ENCODE measurements at places on chromosomes 2 and 18.

DNA sequence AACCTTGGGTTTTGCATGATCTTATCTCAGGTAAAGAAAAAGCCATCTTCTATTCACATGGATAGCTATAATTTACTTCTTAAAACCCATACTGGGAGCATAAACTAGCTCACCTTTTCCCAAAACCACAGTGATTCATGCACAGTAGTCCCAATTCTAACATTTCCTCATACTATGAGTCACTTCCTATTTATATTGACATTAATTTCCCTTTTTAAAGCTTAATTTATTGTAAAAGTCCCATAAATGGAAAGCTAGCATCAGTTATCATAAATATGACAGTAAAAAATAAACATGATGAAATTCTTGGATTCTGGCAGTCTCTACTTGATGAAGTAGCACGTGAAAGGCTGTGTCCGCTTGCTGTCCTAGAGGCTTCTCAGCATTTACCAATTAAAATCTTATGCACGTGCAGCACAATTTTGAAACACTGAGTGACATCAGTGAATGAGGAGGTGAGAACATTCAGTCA is 180.1 kb downstream of the CDH2 start:
- no peak for DNase-seq

DNA sequence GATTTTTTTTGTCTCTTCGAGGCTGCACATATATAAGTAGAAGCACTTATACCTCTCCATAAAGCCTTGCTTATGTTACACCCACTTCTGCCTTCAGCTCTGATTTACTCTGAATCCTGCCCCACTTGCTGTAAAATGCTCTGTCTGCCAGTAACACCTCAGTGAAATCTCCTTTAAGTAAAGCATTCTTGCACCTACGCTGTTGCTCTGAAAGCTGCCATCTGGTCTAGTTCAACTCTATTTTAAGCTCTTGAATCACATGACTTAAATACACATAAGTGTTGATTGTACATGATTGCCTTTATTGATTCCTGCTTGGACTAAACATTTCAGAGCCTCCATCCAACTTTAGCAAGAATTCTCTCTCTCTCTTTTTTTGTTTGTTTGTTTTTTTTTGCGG is 609.0 kb upstream of the CELF4 start:
- no peak for DNase-seq

GRCh38 chr2:144683107-144683753 is 163.3 kb upstream of the ZEB2 start:
- no peak for DNase-seq

DNA sequence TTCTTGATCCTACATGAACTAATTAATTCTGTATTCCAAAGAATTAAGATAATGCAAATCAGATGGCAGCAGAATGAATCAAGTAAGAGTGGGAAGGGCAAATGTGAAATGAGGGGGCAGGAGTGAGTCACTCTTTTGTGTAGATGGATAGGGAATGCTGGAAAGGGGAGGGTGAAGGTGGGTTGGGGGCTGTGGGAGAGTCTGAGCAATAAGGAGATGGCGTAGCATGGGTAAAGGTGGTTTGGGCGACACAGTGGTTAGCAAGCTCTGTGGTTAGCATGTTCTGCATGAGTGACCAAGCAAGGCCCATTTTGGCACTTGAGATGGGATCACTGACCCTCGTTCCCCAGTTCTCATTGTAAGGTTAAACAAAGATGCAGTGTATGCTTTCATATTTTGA is 20.4 kb downstream of the GPD2 start:
- no peak for DNase-seq

- DNase-seq, result no peak
Observed at GRCh38 chr2:174985614-174986013, 19.6 kb downstream of the CHN1 start.

- no peak for DNase-seq
Observed at GRCh38 chr2:144230448-144231085, 289.4 kb downstream of the ZEB2 start.

DNA sequence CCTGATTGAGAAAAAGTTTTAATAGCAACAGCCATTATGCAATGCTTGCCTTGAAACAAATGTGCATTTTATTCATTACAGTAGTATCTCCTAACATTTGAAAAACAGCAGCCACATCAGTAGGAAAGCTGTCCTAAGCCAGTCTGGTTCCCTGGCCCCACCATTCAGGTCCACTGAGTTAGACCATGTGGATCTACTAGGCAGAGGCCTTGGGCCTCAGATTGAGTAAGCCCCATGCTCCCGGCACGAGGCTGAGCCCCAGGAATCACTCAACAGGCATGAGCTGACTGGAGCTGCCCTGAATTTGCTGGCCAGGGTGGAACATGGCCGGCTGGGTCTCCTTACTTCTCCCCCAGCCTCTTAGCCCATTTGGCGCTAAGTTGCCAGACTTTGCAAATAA is 103.4 kb downstream of the ZFP36L2 start:
- no peak for DNase-seq

DNA sequence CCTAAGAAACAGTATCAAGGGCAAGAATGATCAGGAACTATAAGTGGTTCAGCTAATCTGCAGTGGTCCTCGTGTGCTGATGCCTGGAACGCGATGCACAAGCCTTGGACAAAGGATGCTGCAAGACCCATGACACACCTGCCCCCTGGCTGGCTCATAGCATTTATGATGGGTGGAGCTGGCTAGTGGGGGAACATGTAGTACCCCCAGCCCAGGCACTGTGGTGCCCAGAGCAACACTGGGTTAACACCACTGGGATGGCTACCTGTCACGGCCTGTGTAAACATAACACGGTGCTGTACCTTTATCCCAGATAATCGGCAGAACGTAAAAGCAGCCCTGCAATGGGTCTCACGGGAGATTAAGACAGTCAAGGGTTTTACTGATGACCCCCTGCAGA is 60.3 kb upstream of the PEX13 start:
- DNase-seq, result no peak

DNA sequence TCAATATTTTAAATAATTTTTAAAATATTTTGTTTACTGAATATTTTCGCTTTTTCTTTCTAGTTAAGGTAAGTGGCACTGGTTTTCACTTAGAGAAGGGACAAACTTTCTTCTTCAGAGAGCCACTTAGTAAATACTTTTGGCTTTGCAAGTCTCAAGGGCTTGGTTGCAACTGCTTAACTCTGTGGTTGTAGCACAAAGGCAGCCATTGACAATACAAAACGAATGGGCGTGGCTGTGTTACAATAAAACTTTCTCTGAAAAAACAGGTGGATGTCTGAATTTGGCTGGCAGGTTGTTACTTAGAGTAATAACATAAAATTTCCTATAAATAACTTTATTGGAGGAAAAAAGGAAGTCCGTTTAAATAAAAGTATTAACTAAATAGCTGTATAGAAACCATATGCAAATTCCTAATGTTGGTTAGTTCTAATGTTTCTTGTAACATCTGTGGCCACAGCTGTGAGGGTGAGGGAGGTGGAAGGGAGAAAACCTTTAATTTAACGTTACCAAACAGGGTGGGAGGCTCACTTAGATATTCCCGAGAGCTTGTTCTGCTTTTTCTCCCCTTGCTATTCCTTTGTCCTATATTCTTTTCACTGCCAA is 62.4 kb upstream of the TNP1 start:
- no peak for DNase-seq

DNA sequence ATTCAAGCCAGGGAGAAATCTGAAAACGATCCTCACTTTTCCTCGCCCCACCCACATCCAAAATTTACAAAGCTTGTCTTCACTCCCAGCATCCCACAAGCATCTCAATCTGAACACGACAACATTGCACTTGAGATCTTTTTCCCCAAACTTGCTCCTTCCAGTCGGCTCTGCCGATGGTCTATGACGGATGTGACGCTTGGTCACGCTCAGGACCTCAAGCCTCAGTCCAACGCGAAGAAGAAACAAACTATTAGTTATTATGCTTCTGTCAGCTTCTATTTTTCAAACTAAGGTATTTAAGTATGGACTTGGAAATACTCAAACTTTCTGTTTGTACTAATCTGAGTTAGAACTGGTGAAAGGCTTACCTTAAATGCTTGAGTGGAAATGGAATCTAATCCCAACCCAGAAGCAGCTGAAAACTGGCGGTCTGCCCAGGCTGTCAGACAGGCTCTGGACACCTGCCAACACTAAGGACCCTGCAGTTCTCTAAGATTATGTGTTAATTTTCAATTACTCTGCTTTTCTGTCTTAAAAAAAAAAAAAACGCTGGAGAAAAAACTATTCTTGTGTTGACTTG is 132.1 kb upstream of the DNMT3A start:
- no peak for DNase-seq

DNA sequence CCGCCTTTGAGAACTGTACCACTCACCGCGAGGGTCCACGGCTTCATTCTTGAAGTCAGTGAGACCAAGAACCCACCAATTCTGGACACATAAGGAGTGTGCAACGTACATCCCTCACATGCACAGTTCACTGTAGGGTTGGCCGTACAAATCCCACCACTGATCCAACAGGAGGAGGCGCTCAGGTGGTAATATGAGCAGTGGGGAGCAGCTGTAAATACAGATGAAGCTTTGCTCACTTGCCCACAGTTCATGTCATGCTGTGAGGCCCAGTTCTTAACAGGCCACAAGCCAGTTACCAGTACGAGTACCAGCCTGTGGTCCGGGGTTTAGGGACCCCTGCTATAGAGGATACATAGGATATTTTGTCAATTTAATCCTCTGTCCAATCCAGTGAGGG is 54.4 kb downstream of the CYP1B1 start:
- no peak for DNase-seq

DNA sequence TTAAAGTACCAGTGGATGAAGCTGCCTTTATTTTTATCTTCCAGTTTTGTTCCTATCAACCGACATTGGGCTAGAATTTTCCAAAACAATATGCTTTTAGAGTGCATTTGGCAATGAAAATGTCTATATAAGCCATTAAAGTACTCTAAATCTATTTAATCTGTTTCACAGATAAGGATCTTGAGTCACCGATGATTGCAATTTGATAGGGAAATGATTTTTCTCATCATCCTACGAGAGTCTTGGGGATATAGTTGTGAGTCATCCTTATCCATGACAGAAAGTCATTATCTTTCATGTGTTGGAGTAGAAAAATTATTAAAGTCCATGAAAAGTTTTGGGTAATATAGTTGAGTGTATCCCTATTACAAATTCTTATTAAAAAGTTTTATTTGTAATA is 26.1 kb downstream of the SLC39A10 start:
- DNase-seq, result no peak

DNA sequence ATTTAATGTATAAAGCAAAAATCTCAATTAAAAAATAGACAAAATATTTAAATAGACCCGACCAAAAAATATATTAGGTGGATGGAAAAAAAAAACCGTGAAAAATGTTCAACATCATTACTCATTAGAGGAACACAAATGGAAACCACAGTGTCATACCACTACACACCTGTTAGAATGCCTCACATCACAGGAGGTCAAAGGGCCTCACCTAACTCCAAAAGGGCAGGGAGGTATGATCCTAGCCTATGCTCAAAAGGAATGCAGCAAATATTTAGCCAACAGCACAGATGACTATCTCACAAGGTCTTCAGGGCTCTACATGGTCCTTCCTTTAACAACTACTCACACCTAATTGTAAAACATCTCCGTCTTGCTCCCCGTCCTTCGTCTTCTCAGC is 185.5 kb upstream of the SETBP1 start:
- DNase-seq, result no peak

- no peak for DNase-seq
Observed at GRCh38 chr2:208579678-208580077, 173.1 kb downstream of the PTH2R start.

DNA sequence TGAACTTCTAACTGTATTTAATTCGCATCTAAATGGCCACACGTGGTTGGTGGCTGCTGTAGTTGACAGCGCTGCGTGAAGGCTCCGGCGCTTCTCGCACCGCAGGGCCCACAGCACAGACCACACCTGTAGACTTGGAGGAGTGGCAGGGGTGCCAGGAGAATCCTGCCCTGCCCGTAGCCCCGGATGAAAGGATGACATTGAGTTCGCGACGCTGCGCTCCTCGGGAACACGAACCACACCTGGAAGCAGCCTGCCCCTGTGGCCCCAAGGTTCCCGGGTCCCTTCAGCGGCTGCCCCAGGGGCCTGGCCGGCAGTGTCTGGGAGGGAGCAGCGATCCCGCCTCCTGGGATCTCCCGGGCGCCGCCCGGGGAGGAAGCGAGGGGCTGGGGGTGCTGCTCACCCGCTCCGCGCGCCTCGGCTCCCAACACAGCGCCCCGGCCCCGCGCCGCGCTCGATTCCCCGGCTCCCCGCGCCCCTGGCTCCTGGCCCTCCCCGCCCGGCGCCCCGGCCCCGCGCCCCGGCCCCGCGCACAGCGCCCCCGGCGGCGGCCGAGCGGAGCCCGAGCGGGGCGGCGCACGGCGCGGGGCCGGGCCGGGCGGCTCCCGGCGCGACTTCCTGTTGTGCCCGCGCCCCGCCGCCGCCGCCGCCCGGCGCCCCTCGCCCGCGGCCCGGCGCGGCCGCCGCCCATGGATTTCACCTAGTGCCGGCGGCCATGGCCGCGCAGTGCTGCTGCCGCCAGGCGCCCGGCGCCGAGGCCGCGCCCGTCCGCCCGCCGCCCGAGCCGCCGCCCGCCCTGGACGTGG is at the start of gene RNPEPL1:
TSS of gene RNPEPL1 (plus strand) at position 613 of the 806 bp plus-strand sequence. CDS start at position 716, 103 bp downstream.
- peak; percentile 66 for DNase-seq

DNA sequence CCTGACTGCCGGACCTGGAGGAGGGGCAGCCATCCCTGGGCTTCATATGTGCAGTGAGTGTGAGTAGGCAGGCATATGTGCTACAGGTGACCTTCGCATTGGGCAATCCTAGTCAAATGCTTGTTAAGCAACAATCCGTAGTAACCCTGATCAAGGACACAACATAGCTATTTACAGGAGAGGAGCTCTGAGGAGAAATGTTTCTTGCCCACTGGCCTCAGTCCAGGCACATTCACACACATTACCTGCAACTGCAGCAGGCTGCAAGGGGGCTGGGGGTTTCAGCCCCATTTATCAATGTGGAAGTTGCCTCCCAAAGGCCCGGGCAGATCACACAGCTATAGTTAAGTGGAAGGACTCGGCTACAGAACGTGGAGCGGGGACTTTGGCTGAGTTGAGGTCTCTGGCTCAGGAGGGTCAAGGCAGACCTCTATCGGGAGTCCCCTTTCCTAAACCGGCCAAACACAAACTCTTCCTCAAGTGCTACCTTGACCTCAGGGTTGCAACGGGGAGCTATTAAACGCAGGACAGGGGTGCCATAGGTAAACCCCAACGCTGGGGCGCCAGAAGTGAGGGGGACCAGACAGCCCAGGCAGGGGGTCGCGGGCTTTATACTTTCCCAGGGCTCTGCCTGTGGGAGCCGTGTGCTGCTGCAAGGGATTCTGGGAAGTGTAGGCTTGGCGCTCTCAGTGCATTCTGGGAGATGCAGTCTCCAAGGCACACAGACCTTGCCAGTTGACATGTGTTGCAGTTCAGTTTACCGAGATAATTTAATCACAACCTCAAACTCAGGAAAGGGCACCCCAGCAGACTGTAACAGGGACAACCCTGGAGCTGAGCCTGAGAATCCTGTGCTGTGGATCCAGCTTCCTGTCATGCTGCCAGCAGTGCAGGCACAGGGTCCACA is 9.4 kb downstream of the KHK start:
- no peak for DNase-seq

- DNase-seq, result no peak
Observed at GRCh38 chr2:24520175-24520574, 29.1 kb downstream of the NCOA1 start.

Measured in immature natural killer cell (primary cell).